Posterior vena cava (tissue), 2 donors: ENCODE measurements at places on chromosomes 6 and 20. TPM values are rescaled to one million over a fixed set of nuclear protein-coding genes. Genes with fewer than 3 reads are reported as not detected.

DNA sequence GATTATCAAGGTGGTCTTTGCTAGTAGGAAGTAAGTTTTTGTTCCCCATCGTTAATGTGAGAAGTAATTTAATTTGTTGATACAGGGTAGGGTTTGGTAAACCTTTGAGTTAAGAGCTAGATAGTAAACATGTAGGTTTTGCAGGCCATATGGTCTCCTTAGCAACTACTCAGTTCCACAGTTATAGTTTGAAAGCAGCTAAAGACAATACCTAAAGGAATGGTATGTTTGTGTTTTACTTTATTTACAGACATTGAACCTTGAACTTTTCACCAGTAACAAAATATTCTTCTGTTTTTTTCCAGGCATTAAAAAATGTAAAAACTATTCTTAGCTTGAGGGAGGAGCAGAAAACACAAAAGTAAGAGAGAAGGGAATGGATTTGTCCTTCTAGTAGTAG lies 1.7 kb downstream of the CAP2 start:
- DNase-seq, result no peak

DNA sequence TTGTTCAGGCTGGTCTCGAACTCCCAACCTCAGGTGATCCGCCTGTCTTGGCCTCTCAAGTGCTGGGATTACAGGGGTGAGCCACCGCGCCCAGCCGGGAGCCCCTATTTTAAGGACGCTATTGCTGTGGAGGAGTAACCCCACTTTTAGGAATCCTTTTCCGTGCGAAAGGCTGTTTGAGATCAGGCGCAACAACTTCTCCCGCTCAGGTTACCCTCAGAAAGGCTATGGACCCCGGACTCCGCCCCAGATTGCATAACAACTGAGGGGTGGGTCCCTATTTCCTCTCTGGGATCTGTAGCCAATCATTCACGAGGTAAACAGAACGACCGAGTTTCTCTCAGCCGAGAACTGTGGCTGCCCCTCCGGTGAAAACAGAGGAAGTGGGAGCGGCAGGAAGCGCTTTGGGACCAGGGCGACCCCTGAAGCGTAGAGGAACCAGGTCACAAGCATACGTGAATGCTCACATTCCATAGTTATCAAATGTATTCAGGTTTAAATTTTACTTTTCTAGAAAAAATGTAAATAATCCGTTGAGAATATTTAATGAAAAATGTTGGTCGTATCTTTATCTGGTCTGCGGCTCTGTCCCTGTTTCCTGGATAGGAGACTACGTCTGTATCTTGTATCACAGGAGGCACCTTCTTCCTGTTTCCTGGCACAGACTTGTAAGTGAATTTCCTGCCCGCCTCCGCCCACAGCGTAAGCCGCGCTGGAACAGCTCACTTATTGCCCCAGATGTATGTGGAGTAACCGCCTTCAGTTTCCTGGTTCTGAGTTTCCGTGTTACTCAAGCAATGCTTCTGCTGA lies 26.8 kb downstream of the HLA-E start:
- DNase-seq, result peak; percentile 96

GRCh38 chr20:17934141-17934862 lies 34.3 kb downstream of the SNX5 start:
- peak; percentile 86 for DNase-seq

DNA sequence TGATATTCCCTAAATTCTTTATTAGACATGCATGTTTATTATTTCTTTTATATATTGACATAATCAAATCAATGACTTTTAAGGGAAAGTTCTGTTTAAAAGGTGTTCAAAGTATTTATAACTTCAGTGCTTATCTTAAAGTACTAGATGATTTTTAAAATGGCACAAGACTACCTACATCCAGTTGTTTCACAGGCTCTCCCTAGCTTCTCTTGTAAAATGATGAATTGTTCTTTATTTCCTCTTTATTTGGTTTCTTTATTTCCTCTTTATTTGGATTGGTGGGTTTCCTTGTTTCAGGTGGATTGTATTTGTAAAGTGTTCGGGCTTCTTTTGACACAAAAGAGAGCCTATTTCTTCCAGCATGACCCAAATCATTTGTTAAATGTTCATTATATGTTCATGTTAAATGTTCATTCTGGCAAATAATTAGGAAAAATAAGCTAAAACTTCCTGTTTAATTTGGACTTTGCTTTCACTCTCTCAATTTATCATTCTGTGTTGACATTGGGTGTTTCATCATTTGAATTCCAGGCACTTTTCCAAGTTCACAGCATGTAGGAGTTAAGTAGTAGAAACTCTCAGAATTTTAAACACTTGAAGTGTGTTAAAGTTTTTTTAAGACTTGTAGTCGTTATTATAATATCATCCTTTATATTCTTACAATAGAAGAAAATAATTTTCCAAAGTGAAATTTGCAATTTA lies 24.6 kb downstream of the MLIP start:
- no peak for DNase-seq

DNA sequence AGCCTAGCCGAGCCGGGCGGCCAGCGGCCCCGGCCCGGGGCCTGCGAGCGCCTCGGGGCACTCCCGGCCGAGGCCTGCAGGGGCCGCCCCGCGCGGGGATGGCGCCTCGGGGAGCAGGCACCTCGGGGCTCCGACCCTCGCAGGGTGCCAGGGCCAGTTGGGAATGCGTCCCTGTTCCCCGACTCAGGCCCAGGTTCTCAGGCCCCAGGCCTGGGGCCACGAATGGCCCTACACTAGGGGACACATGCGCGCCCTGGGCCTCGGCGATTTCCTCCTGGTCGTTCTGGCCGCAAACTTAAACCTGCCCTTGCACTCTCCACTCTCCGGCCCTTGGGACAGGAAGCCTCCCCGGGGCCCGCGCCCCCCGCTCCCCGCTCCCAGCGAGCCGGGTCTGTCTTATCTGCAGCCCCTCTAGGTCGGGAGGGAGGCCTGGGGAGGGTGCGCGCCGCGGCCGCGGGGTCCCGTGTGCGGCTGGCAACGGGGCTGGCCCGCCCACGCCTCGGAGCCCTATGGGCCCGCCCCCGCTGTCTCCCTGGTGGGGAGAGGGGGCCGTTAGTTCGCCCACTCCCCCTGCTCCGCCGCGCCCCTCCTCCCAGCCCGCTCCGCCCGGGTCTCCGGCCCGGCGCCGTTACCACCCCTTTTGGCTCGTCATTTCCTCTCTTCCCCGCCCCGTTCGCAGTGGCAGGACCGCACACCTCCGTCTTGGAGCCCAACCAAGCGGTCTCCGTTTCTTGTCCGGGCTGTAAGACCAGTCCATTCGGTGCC lies 611 bp downstream of the NFYA start:
- DNase-seq, result peak; percentile 94

DNA sequence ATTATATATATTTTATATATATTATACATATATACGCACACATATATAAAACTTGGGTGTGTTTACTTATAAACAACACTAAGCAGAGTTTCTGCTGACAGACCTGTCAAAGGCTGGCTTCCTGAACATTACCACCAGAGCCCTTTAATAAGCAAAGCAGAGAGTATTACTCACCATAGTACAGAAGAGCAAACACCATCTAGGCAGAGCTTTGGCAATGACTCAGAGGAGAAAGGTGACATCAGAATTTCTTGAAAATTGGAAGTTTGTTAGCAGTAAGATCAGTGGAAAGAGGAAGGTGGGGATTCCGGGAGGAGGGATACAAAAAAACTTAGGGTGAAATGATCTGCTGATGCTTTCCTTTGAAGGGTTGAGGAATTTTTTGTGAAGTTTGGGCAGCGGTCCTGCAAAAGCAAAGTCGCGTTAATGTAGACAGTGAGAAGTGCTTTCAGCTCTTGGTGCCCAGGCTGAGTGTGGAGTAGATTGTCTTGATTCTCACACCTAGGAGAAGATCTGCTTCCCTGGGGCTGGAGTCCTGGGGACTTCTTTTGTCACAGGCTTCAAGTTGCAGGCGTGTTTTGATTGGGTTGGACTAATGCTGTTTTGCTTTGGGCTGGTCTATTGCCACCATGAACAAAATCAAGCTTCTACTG lies 109.6 kb upstream of the BACH2 start:
- DNase-seq, result no peak

DNA sequence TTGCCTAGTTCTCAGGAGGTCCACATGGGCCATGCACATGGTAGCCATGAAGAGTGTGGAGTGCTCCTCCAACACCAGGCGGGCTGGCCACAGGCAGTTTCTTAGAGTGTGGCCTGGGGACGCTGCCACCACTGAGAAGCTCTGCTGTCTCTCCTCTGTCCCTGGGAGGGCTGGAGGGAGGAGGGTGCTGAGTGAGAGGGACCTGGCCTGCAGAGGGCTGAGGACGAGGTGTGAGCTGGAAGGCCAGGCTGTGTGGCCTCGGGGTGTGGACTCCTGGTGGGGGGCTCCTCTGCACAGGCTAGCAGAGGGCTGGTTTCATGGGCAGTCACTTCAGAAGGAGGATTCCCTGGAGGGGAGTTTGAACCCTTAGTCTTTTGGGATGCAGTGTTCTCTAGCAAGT lies 39.7 kb downstream of the SYNJ2 start:
- peak; percentile 58 for DNase-seq

- no peak for DNase-seq
These were observed 93.2 kb upstream of the AKIRIN2 start for GRCh38 chr6:87794922-87795885.

- DNase-seq, result peak; percentile 46
These were observed 29.2 kb upstream of the CEP85L start for GRCh38 chr6:118680452-118681095.

GRCh38 chr6:128071212-128071611 lies 170.4 kb upstream of the THEMIS start:
- no peak for DNase-seq

GRCh38 chr6:127446356-127446755 lies 12.8 kb downstream of the KIAA0408 start:
- no peak for DNase-seq

- DNase-seq, result no peak
These were observed 326.4 kb upstream of the MARCKS start for GRCh38 chr6:113530769-113531168.

DNA sequence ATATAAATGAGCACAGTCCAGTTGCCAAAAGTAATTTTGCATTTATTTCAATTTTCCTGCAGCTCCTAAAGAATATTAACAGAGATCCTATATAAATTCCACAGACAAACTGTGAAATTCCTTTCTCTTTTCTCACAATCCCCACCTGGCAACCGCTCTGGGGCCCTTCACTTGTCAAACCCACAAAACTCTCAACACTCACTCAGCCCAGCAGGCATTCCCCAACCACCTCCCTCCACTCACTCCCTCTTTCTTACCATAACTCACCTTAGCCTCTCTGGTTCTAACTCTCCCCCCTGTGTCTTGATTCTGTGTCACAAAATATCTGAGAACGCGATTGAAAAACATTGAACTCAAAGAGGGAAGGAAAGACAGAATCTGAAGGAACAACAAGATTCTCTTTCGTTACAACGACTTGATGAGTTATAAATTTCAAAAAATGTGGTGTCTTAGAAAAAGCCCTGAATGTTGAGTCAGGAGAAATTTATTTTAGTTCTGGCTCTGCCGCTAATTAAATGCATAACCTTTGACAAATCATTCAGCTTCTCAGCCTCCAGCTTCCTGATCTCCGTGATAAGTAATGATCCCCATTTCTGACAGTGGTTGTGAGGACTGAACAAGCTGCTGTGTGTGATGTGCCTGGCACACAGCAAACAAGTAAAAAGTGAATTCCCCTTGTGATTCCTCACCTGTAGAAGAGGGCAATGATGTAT lies 87.9 kb downstream of the UNC5CL start:
- no peak for DNase-seq

- no peak for DNase-seq
These were observed 18.9 kb upstream of the RPL7L1 start for GRCh38 chr6:42860481-42860880.

GRCh38 chr20:8933381-8933807 lies 135.5 kb upstream of the PLCB4 start:
- no peak for DNase-seq

DNA sequence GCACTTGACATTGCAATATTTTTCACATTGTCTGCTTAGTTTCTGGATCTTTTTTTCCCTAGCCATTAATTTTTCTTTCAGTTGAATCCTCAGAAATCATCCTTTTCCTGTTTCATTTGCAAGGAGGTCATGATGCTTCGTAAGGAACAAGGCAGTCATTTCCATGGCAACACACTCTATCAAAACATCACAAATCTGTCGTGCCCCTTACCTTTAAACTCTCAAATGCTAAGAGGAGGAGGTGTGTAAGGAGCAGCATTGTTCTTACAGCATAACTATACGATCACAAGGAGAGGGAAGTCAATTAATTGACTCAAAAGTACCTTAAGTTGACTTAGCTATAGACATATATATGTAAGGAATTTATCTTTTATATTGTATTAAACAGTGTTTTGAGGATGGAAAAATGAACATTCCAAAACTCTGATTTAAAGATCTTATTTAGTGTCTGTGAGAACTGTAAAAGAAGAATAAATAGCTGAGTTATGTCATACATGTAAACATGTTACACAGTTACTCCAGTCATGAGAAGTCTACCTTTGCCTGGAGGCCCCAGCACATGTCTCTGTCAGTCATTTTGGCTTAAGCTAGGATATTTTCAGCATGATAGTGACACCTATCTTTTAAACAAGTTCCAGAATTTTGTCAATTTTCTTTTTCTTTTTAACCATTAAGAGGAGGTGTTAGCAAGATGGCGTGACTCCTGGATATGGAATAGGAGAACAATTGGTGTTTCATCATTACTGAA lies 41.6 kb downstream of the CDKAL1 start:
- DNase-seq, result no peak

DNA sequence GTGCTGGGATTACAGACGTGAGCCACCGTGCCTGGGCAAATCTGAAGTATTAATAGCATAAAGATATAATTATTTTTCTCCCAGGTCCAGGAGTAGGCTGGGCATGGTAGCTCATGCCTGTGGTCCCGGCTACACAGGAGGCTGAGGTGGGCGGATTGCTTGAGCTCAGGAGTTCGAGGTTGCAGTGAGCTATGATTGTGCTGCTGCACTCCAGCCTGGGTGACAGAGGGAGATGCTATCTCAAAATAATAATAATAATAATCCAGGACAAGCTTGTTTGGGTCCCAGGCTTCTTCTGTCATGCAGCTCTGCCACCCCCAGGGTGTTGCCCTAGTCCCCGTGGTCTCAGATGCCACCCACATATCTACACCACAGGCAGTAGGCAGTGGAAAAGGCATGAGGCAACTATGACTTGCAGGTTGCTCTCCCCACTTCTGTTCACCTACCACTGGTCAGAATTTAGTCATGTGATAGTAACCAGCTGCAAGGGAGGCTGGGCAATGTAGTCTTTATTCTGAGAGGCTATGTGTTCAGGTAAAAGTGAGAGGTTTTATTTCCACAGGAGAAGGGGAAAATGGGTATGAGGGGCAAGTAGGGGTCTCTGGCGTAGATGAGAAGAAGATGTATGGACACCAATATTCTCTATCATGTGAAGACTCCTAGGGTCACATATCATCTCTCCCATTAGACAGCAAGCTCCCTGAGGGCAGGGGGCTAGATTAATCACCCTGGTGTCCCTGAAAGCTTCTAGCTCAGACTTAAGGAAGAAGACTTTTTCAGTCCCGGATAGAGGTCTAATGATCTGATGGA lies 25.7 kb downstream of the TCF15 start:
- peak; percentile 29 for DNase-seq

CTNNBL1 gene
- total RNA-seq, result 54.0 TPM

FRK gene
- total RNA-seq, result 8.3 TPM

RRAGD gene
- total RNA-seq, result 21.7 TPM

MYMX gene
- total RNA-seq, result 1.5 TPM

TOX2 gene
- 1.1 TPM for total RNA-seq

CLPSL1 gene
- not detected for total RNA-seq

CAGE1 gene
- not detected for total RNA-seq

VWA7 gene
- 0.37 TPM for total RNA-seq
